ENCODE measurements at places on chromosomes 7 and 10.

DNA sequence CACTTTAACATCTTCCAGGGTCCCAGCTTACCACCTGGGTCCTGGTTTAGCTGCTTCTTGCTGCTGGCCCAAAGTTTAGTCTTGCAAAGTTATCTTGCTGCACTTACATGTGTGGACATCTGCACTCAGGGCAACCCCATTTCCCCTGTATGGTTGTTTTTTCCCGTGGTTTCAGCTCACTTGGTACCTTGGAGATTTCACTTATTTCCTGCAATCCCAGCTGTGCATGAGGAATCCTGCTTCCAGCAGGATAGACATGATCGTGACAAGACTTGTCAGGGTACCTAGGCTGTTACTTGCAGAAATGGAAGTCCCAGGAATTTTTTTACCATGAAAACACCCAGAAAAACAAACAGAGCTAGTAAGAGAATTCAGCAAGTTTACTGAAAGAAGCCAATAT is 95.9 kb upstream of the LEP start:
- no peak for DNase-seq

DNA sequence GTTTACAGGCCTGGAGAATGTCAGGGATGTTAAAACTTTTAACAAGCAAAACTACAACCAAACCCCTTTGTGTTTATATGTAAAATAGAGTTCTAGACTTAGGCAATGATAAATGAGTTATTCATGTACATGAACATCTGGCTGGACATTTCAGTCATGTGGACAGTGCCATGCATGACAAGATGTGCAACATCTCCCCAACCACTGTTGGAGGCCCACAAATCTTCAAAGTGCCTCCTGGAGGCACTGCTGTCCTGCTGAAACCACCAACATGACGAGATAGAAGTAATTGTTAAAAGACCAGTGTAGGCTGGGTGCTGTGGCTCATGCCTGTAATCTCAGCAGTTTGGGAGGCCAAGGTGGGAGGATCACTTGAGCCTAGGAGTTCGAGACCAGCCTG is 18.4 kb downstream of the PPIA start:
- DNase-seq: no peak

DNA sequence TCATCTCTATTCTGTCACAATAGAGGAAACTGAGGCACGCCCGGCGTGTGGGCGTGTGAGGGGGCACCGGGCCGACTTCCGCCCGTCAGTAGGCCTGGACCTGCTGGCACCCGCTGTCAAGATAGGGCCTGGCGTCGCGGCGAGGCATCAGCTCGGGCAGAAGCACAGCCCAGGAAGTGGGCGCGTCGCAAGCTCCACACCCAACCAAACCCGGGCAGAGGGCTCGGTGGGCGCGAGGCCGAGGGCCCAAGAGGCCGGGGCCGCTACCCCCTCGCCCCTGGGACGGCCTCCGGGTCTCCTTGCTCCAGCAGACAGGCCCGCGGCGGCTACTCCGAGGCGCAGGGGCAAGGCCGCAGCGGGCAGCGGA is 91.2 kb downstream of the SPAG6 start:
- no peak for DNase-seq

GRCh38 chr7:51175316-51175991 is 141.2 kb downstream of the COBL start:
- DNase-seq: no peak

- no peak for DNase-seq
These were observed 4.6 kb upstream of the ZNF22 start for GRCh38 chr10:44995914-44996669.

DNA sequence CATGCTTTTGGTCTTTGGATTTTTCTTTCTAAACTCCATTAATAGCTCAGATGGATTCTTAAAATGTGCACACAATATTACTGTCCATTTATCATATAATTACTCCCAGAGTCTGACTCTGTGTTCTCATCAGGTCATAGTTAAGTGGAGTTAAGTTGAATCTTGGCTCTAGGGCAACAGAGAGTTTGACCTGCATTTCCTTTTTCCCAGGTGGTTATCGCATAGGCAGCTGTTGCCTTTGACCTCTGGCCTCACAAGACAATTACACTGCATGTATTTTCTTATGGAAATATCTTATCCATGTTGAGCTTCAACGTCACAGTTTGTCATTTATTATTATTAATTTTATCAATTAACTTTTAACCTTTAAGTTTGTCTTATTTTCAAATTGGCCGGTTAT is 237.5 kb upstream of the HGF start:
- no peak for DNase-seq

GRCh38 chr10:121466424-121466823 is 131.8 kb downstream of the FGFR2 start:
- DNase-seq: no peak

DNA sequence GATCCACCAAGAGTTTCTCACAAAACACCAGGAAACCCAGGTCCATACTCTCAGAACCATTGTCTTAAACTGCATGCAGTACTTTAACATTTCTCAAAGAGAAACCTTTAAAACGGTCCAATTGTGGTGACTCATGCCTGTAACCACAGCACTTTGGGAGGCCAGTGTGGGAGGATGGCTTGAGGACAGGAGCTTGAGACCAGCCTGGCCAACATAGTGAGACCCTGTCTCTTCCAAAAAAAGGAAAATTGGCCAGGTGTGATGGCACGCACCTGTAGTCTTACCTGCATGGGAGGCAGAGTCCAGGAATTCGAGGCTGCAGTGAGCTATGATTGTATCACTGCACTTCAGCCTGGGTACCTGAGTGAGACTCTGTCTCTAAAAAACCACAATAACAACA is 97.5 kb upstream of the OIT3 start:
- no peak for DNase-seq

DNA sequence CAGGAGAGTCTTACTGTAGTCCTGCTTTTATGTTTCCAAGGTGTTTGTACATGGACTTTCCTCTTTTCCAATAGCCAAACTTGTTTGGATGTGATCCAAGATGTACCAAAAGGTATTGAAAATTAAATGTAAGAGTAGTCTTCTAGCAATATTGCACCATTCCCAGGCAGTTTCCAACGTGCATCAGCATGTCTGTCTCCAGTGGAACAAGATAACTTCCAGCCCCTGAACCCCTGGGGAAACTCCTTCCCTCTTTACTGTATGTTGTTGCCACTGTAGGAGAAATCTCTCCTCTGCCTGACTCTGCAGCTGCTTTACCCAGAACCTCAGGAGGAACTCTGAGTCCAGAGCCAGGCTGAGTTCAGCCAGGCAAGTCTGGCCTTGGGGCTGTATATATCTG is 18.5 kb downstream of the ARMC10 start:
- no peak for DNase-seq

DNA sequence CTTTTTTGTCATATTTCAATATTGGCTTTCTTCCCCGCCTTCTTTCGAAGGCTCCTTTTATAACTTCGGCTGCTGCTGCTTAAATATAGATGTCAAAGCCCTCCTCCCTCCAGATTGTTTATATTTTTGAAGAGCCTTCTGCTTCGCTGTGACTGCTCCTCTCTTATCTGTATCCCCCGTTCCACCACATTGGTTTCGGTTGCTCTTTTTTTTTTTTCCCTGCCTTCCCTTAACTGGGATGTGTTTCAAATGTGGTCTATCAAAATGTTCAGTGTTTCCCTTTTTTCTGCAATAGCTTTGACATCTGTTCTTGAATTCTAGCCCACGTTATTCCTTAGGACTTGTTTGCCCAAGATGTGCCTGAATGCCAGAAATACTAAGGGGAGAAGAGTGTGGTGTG is 96.4 kb downstream of the CUX1 start:
- DNase-seq: no peak

DNA sequence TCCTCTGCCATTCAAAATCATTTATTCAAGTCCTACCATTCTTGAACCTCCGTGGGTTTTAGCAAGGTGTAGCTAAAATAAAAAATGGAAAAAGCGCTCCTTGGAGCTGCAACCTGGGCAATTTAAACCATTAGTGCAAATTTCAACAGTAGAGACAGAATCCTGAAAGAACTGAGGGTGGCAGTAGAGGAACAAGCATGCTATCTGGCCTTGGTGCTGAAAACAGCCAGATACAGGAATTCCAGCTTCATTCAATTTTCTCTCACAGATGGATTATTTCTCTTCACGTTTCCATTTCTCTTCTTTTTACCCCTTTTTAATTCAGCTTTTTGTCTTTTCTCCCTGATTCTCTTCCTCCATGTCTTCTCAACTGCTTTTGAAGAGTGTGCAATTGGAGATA is 77.7 kb downstream of the OTUD1 start:
- no peak for DNase-seq

- no peak for DNase-seq
These were observed 140.9 kb downstream of the ADCYAP1R1 start for GRCh38 chr7:31192986-31193385.

- DNase-seq: no peak
These were observed 176.2 kb downstream of the JCAD start for GRCh38 chr10:29883231-29883630.
